ENCODE measurements at places on chromosomes 3 and 15.

DNA sequence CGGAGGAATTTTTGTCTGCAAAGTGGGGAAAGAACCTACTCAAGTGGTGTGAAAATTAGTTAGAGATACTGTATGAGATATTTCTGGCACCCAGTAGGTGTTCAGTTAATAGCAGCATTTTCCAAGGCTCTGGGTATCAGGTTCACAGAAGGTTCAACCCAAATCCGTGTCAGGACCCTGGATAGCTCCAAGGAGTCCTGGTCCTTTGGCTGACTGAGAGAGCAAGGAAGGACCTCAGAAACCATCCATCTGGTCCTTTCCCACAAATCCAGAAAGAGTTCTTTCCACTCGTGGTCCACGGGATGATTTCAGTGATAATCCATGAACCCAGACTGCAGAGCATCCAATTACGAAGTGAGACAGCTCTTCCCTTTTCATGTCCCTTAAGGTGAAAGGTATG is 51.4 kb downstream of the SLC6A11 start:
- DNase-seq = no peak

DNA sequence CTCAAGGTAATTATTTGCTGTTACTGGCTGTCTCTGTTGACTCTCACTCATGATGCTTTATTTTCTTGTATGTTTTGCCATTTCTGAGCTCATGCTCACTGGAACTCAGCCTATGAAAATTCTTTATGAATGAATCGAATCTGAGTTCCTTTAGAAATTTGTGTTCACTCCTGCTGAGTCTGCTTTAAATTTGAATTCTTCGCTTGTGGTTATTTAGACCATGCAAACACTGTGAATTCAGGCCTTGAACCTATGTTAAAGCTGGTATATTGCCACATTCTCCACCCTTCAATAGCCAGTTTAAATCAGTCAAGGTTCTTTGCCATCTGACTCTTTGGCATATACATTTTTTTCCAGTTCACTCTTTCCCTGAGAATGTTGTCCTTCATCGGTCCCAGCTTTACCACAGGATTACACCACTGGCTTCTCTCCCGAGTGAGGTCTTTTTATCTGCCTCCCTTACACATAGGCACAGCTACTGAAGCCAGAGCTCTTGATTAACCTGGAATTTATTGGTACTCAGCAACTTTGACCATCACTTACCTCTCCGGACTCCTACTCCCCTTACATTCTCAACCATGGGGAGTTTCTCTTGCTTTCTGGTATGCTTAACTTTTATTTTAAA is 400.6 kb downstream of the VPS13C start:
- no peak for DNase-seq

DNA sequence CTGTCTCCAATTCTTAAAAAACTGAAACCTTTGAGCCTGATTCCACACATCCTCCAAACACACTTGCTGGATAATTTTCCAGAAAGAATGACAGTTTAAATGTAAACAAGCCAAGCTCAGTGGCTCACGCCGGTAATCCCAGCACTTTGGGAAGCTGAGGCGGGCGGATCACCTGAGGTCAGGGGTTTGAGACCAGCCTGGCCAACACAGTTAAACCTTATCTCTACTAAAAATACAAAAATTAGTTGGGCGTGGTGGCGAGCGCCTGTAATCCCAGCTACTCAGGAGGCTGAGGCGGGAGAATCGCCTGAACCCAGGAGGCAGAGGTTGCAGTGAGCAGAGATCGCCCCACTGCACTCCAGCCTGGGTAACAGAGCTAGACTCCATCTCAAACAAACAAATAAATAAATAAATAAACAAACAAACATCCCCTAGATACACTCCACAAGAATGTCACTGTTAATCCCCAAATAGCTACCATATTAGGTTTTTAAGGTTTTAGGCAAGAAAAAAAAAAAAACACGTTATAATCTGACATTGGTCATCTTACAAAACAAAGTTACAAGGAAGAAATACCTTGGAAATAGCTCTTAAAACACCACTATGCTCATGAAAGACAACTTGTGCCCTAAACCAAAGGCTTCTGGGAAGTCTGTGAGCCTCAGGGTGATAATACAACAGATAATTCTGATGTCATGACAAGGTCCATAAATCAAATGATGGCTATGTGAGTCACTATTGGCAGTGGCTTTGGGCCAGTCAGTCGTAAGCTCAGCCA is 13.2 kb downstream of the TNIK start:
- DNase-seq = no peak

GRCh38 chr3:155423526-155424322 is 130.2 kb upstream of the STRIT1 start:
- DNase-seq = no peak

GRCh38 chr3:190048932-190049441 is 71.7 kb downstream of the P3H2 start:
- no peak for DNase-seq

GRCh38 chr3:184040010-184040409 is 8.5 kb downstream of the HTR3D start:
- DNase-seq = peak; percentile 12

DNA sequence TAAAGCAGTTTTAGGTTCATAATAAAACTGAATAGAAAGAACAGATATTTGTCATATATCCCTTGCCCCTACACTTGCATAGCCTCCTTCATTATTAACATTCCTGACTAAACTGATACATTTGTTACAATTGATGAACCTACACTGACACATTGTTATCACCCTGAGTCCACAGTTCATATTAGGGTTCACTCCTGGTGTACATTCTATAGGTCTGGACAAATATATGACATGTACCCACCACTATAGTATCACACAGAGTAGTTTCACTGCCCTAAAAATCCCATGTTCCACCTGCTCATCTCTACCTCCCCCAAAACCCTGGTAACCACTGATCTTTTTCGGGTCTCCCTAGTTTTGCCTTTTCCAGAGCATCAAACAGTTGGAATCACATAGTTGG is 13.8 kb downstream of the DCBLD2 start:
- DNase-seq = no peak

GRCh38 chr3:189395825-189396224 is 224.1 kb downstream of the TPRG1 start:
- DNase-seq = no peak

- no peak for DNase-seq
Observed at GRCh38 chr15:90287101-90287500, 21.6 kb downstream of the NGRN start.

DNA sequence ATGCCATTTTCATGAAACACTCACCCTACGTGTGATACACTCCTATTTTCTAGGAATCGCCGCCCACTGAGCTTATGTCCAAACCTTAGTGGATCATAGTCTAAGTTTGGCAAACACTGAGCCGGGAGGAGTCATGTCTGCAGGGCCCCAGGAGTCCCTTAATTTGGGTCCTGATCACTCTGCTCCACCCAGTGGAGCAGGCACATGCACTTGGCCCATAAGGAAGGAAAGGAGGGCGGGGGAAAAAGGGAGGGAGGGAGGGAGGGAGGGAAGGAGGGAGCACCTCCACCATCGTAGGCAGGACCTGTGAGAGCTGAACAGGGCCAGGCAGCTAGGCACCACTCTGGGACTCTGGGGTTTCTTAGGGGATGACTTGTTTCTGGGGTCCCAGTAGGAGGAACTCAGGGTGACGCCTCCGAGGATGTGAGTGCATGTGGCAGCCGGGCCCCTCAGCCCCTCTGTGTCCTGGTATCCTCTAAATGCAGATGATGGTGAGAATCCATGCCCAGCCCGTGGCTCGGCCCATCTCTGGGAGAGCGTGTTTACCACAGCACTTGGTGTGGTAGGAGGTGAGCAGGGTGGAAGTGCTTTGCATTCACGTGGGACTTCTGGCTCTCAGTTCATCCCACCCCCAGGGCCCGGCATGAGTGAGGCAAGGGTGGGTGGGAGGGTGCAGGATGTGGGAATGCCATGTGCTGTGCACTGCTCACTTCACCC is 109.4 kb downstream of the KLF13 start:
- no peak for DNase-seq

DNA sequence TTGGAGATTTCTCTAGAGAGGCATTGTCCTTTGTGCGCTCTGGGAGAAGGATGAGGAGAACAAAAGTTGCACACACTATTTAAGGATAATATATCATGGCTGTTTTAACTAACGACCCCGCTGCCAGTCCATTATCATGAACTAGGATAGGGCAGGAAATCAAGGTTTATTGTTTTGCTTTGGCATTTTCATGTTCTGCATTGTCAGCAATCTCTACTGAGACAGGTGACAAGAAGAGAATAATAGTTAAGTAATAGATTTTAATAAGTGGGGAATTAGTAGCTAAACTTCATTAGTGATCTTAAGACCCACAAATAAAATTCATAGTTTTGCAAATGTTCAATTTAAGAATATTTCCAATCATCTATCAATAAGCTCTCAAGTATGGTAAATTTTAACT is 20.6 kb upstream of the GMNC start:
- no peak for DNase-seq

DNA sequence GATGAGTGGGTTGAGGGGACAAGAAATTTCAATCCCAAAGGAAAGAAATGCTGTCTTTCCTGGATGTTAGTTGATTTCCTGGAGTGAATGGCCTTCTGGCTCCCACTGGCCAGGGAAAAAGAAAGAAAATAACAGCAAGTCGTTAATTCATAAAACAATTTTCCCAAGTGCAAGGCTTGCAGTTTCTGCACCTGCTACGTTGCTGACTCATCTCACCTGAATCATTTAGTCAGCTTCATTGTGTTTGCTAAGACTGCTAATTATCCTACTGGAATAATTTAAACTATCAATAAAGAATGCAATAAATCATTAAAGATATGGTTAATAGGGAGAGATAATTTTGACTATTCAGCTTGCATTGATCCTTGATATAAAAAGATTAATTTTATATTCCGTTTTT is 387.6 kb downstream of the ROBO2 start:
- DNase-seq = peak; percentile 1

- DNase-seq = peak; percentile 14
Observed at GRCh38 chr15:101308604-101309435, 13.8 kb upstream of the SNRPA1 start.

DNA sequence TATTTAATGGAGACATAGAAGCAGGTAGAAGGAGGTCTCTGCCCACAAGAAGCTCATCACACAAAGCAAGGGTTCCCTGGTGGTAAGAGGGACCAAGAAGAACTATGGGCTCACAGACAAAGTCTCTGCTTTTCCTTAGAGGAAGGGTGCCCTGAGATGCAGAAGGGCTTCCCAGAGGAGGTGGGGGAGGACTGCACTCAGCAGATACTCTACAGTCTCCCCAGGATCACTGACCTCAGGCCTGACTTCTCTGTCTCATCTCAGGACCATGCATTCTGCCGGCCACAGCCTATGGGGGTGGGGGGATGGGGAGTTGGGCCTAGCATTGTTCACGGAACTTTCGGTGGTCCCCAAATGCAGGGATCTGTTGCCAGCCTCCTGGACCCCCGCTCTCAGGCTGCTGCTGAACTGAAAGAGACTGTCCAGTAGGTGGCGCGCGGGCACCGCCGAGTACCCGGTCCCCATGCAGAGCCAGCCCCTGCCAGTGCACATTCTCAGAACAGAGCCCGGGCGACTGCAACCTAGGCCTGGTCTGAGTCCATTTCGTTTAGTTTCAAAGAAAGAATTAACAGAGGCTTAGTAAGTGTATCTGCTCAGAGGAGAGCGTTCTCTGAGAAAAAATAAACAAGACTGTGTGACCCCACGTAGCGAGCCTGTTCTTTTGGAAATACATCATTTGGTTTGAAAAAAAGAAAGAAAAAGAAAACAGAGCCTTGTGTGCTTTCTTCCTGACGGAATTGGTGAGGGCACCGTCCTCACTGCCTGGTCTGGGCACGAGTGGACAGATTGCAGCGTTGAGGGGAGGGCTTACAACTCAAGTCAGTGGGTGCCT is 74.1 kb downstream of the LRTM1 start:
- peak; percentile 74 for DNase-seq

DNA sequence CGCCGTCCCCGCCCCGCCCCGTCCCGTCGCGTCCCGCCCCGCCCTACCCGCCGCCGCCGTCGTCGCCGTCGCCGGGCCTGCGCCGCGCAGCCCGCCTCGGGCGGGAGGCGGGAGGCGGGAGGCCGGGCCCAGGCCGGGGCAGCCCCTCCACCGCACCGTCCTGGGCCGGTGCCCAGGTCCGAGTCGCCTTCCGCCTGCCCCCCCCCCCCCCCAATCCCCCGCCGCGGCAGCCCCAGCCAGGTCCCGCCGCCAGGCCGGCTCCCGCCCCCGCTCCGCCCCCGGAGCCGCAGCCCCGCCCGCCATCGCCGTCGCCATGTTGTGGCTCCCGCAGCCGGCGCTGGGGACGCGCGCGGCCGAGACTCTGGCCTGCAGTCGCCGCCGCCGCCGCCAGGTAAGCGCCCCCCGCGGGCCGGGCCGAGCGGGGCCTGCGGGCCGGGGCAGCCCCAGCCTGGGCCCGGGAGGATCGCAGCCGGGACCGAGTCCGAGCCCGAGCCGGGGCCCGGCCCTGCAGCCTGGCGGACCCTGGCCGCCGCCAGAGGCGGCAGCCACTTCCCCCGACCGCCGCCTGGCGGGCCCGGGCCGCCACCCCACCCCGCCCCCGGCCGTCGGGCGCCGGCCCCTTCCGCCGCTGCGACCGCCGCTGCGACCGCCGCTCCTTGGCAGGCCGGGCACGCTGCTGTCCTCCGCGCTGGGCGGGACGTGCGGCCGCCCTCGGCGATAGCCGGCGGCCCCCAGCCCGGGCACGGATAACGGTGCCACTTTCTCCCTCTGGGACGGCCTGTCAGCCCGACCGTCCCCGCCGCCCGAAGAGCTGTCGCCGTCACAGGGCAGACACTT is at the start of gene ZNF592:
Gene ZNF592 (plus strand): TSS at position 319 of the 837 bp plus-strand sequence. CDS start 34,084 bp downstream, outside the sequence.
- DNase-seq = peak; percentile 21

DNA sequence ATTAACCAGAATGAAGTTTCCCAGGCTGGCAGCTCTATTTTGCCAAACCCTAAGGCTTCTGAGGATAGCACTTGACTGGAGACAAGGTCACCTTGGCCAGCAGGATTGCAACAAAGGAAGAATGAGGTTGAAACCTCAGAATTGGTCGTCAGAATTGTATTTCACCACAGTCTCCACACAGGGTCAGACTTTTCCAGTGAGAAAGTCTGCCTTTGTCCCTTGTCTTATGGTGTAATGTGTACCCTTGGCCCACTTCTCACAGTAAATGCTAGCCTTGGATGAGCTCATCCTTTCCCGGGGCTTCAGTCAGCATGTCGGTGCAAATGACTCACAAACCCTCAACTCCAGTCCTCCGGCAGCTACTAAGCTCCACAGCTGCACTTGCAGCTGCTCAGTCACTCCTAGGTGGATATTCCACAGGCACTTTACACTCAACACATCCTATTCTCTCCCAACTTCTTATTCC is 19.7 kb downstream of the SSR3 start:
- DNase-seq = no peak

DNA sequence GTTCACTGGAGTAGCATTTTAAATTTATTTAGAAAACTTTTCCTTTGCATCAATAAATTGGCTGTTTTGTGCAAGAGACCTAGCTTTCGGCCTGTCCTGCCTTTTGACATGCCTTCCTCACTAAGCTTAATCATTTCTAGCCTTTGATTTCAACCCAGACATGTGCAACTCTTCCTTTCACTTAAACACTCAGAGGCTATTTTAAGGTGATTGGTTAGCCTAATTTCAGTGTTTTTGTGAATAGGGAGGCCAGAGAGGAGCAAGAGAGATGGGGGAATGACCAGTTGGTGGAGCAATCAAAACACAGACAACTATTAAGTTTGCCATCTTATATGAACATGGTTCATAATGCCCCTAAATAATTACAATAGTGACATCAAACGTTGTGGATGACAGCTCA is 333.4 kb downstream of the SLC9A9 start:
- DNase-seq = no peak

- DNase-seq = no peak
Observed at GRCh38 chr3:4584456-4585249, 91.5 kb downstream of the ITPR1 start.

- no peak for DNase-seq
Observed at GRCh38 chr3:155809181-155809580, 3.1 kb upstream of the C3orf33 start.
